ENCODE measurements at places on chromosomes 2 and 18.

GRCh38 chr2:23782646-23783045, 144.3 kb downstream of the ATAD2B start:
- DNase-seq: no peak

DNA sequence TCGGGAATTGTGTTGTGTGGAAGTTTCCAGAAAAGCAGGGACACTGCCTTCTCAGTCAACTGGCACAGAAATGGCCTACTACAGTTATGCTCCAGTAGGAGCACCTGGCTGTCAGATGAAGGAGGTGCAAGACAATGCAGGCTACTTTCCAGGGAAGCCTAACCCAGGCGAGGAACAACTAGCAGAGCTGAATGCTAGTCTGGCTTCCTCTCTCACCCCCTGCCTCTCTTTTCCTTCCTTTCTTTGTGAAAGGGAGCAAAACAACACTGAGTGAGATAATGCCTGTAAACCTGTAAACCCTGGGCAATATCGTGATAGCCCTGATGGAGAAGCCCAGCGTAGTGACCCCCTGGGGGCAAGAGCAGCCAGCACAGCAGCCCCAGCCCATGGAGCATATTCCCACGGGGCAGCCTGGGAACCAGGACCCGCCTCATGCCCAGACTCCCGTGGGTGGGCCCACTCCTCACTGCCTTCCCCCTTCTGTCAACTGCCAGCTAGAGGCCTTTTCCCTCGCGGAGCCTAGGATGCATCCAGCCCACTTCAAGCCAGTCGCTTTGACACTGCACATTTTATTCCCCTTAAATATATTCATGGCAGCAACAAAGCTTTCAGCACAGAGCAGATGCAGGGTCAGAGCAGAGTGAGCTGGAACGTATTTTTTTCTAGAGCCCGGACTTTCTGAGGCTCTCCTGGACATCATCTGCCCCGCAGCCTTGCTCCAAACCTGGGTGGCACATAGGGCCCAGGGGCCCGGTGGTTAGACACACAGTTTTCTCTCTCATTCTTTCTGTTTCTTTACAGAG, 77.0 kb downstream of the PDCL3 start:
- DNase-seq: no peak

DNA sequence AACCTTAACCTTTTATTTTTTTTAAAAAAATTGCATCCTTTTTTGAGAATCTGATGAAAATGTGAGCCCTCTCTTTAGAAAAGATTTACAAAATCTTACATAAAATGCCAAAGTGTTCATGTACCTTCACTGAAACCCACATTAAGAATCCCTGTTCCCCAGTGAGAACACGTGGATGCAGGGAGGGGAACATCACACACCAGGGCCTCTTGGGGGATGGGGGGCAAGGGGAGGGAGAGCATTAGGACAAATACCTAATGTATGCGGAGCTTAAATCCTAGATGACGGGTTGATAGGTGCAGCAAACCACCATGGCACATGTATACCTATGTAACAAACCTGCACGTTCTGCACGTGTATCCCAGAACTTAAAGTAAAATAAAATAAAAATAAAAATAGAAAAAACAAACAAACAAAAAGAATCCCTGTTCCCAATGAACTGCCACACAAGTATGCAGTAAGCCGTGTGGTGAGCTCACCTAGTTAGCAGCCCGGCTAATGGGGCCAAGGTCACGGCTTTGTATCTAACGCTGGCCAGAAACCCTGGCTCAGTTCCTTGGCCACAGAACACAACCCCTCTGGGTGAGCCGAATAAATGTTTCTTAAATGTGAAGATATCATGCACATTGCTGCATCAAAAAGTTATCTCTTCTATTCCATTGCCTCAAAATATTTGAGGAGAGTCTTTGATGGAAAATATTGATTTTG, 41.4 kb downstream of the CHST9 start:
- DNase-seq: no peak

GRCh38 chr2:36362291-36362690, 6.7 kb downstream of the CRIM1 start:
- DNase-seq: peak; percentile 77
